ENCODE measurements at places on chromosomes 5 and 9. TPM values are rescaled to one million over a fixed set of nuclear protein-coding genes. Genes with fewer than 3 reads are reported as not detected.

The GFPT2 gene
- 0.97 TPM for total RNA-seq

The IFNK gene
- not detected for total RNA-seq

The OR2V1 gene
- not detected for total RNA-seq

The LHX2 gene
- total RNA-seq: not detected

The HMCN2 gene
- total RNA-seq: 0.19 TPM

The UBLCP1 gene
- 6.8 TPM for total RNA-seq

The SLC6A19 gene
- not detected for total RNA-seq

The IL3 gene
- total RNA-seq: not detected

The HMHB1 gene
- total RNA-seq: not detected

The GABRB2 gene
- not detected for total RNA-seq

Data from bladder microvascular endothelial cell (primary cell).